ENCODE measurements at places on chromosomes 3 and 15.

DNA sequence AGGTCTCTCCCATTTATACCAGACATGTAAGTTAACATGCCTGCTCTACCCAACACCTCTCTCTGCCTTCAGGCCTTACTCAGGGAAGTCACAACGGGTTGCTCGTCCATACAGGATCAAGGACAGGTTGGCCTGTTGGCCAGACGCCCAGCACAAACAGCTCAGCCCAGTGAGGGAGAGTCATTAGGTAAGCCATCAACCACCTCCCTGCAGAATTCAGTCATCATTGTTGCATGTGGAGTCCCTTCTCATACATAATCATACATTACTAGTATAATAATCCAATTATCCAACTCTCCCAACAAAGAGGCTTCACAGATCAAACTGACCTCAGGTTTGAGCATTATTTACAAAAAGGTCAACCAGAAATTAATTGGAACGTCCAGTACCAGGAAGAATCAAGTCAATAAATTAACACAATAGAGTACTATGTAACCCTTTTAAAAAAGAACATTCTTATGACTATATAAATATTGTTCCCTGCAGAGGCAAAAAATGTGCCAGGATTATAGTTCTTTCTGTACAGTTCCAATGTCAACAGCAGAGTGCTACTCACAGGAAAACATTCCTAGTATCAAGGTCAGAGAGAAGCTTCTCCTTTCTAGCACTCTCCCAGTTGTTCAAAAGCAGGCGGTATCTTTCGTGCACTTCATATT, 33.2 kb downstream of the HOMER2 start:
- DNase-seq, result no peak

- peak; percentile 11 for DNase-seq
Observed at GRCh38 chr15:32790352-32790999, 72.7 kb downstream of the GREM1 start.

DNA sequence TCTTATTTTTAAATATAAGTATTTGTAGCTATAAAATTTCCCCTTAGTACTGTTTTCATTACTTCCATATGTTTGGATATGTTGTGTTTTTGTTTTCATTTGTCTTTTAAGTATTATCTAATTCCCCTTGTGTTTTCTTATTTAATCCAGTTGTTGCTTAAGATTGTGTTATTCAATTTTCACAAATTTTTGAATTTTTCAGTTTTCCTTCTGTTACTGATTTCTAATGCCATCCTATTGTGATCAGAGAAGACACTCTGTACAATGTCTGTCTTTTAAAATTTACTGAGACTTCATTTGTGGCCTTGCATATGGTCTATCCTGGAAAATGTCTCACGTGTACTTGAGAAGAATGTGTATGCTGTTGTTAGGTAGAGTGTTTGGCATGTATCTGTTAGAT, 795.6 kb upstream of the CFAP20DC start:
- no peak for DNase-seq

GRCh38 chr3:13110678-13111116, 37.5 kb upstream of the IQSEC1 start:
- no peak for DNase-seq

DNA sequence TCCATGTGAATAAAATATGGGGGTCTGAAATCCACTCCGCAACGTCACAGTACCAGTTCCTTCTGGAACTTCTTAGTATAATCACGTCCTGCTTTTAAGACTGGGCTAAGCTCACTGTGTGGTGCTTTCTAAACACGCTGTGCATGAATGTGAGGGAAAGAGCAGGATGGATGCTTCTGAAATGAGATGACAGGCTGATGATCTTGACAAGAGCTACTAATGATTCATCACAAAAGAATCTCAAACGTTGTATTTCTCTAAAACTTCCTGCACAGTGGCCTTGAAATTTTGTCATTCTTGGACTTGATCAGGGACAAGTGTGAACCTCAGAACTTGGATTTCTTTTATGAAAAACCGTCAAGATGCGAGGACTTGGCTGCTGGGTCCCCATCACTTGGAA, 221.4 kb downstream of the CADPS start:
- DNase-seq, result no peak

- DNase-seq, result no peak
Observed at GRCh38 chr15:88804257-88804656, 1.0 kb downstream of the ACAN start.

- no peak for DNase-seq
Observed at GRCh38 chr3:176074096-176074495, 1123.2 kb downstream of the TBL1XR1 start.

DNA sequence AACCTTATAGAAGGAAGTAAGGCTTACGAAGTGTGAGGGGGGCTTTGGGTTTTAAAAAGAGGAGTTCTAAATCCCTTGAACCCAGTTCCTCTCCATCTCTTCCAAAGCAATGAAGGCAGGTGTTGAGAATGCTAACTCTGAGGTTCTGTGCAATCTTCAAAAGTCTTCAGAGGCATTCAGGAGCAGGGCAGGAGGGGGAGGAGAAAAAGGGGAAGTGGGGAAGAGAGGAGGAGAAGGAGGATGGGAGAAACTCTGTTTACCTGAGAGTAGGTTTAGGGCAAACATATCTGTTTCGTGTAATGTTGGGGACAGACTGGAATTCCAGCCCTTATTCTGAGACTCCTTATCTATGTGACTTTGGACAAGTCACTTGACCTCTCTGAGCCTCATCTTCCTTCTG, 36.9 kb downstream of the FAM3D start:
- DNase-seq, result no peak

GRCh38 chr15:77107531-77108355, 36.8 kb upstream of the TSPAN3 start:
- peak; percentile 40 for DNase-seq

DNA sequence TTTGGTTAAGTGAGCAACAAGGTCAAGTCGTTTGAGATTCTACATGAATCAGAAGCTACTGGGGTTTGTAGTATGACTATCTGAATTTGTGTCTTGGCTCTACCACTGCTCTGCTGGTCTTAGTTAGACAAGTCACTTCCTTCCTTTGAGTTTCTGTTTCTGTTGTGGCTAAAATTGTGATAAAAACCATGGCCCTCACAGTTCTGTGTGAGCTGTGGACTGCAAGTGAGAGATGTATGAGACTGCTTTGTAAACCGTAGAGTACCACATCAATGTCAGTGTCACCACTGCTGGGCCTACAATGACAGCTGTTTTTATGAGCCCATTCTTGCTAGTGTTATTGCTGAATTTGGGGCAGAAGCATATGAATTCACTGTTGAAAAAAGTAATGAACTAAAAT, 32.7 kb downstream of the RARB start:
- DNase-seq, result no peak

DNA sequence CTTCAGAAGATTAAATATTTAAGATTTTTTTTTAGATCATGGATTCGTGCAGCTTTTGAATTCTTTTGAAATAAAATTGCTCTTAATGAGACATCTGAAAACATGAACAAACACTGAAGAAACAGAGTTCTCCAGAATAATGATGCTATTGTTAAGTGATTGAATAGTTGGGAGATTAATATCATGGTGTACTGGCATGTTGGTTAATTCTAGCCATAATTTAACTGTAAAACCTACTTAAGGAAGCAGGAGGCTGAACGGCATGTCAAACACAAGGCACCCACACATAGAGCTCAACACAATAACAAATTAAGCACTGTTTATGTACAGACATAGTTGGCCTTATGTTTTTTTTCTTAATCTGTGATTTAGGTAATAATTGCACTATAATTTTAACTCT, 185.6 kb downstream of the RBMS3 start:
- DNase-seq, result no peak

DNA sequence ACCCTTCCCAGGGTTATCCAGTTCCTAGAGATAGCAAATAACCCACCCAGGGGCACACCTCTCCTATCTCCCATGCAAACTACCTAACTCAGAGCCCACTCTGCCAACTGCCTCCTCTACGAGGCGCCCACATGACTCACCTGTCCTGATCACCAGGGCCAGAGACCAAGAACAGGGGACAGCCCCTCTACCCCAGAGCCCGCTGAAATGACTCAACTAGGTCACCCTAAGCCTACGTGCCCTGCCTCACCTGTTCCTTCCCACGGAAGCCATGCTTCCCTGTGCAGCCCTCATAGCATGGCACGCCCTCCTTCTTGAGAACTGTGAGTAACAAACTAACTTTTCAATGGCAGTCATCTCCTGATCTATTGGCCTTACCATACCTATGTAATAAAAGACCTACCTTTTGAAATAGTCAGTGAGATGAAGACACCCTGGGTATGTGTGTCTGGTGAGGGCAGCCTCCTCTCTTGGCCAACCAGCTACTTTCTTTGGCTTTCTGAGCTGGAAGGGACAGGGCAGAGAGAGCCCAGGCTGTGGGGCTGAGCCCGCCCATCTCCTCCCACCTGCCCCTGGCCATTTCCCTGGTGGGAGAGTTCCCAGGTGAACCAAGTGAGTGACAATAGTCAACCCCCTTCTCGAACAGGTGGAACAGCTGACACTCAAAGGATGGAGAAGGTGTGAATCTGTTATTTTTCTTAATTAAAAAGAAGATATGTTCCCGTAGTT, 25.5 kb upstream of the PRR23E start:
- DNase-seq, result no peak

- DNase-seq, result no peak
Observed at GRCh38 chr3:179432021-179432420, 19.2 kb downstream of the GNB4 start.

GRCh38 chr3:184233127-184233843, 3.9 kb downstream of the VWA5B2 start:
- DNase-seq, result no peak

DNA sequence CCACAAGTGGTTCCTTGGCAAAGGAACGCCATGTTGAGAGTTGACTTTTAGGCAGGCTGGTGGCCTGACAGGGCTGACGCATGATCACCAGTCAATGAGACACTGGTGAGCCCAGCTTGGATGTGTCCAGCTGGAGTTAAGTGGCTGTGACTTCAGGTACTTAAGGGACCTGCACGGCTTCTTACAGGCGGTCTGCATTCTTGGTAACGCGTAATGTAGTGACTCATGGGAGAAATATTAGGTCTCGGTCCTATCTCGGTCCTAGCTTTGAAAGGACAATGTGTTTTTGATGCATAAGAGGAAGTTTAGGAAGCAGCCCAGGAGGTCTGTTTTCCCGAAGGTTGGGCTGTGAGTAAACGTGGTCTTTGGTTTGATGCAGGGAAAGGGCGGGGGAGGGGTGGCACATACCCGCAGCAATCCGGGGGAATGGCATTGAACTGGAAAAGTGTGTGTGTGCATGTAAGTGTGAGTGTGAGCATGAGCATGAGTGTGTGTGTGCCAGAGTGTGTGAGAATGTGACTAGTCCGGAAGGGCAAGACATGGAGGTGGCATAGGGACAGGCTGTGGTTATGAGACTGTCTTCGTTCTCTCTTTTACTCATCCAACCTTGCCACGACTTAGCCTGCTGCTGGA, 55.3 kb downstream of the FAM43A start:
- peak; percentile 53 for DNase-seq

DNA sequence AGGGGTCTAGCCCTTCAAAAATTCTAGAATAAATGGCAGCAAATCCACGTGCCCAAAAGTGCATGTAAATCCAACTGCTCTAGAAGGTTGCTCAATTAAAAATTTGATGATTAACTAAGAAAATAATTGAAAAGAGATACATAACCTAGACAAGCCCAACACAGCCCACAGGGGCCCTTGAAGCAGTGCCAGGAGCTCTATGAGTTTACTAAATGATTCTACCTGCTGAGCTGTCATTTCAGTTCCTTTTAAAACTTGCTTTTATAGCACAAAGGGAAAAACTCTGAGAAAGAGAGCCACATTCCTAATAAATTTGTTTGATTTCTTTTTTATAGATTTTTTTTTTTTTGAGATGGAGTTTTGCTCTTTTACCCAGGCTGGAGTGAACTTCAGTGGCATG, 38.9 kb upstream of the GNB5 start:
- no peak for DNase-seq

Data from NCI-H226 (cell line).